Activated naive CD8-positive, alpha-beta T cell treated with anti-CD3 and anti-CD28 coated beads for 36 hours (primary cell): ENCODE measurements at places on chromosomes 12 and 14. TPM values are rescaled to one million over a fixed set of nuclear protein-coding genes. Genes with fewer than 3 reads are reported as not detected.

DNA sequence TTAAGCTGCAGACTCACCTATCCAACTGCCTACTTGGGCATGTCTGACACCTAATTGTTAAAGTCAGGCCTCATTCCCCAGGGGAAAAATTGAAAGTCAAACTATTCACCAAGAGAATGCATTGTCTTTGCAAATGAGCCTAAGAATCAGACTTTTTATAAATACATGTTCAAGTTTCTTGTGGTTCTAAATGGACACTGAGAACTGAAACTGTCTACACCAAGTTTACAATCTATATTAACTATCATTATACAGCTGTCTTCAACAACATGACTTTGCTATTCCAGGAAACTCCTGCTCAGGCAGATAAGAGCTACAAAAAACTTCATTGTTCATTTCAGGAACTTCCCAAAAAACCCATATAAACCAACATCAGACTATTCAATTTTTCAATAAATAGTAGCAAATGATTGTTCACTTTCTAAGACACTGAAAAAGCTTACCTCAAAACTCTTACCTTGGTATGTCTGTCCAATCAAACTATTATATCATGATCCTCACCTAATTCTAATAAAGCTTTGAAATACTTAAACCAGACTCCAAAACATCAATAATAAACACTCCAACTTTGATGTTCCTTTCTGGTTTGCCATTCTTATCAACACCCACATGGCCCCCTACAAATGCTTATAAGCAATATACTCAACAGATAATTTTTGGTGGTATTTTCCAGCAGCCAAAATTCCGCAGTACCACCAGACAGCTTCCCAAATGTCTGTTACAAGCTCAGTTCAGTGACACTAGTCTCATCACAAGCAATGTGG, 24.2 kb downstream of the CDK17 start:
- peaks cover 59% of the 10 kb centered on the region for H3K4me1 ChIP-seq
- peak overlapping the region; percentile 96 for H3K27ac ChIP-seq
- H3K4me3 ChIP-seq, result no peak overlapping the region

- peak; percentile 22 for DNase-seq
- no peak overlapping the region for H3K4me3 ChIP-seq
- H3K36me3 ChIP-seq, result peaks cover 9% of the 10 kb centered on the region
- peaks cover 22% of the 10 kb centered on the region for H3K4me1 ChIP-seq
- no peaks in the 10 kb centered on the region for H3K27me3 ChIP-seq
Measured at GRCh38 chr14:92844204-92844603, 50.1 kb downstream of the GOLGA5 start.

GRCh38 chr14:22079766-22080165, 406.1 kb upstream of the OR4E1 start:
- H3K27ac ChIP-seq, result no peak overlapping the region
- peaks cover 25% of the 10 kb centered on the region for H3K4me1 ChIP-seq
- H3K36me3 ChIP-seq, result no peaks in the 10 kb centered on the region
- no peaks in the 10 kb centered on the region for H3K27me3 ChIP-seq
- no peak overlapping the region for H3K4me3 ChIP-seq

DNA sequence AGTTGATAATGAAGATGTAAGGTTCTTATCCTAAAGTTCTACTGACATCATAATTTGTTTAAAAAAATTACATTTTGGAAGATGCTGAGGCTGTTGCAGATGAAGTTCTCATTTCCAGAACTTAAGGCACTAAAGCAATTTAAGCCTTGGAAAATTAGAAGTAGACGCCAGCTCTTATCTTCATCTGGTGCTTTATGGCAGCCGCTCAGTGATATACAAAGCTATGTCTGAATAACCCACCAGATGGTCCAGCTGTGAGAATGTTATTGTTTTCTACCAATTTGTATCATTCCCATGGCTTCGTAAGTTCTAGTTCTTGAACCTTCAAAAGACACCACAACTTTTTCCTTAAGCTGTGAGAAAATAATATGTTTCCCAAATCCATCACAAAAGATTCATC, 212.1 kb upstream of the ARID2 start:
- H3K36me3 ChIP-seq, result peaks cover 1% of the 10 kb centered on the region
- DNase-seq, result no peak
- no peak overlapping the region for H3K4me3 ChIP-seq
- no peak overlapping the region for H3K27ac ChIP-seq
- no peaks in the 10 kb centered on the region for H3K27me3 ChIP-seq

- peaks cover 21% of the 10 kb centered on the region for H3K27me3 ChIP-seq
- no peaks in the 10 kb centered on the region for H3K4me1 ChIP-seq
- no peak for DNase-seq
- H3K27ac ChIP-seq, result no peak overlapping the region
Measured at GRCh38 chr12:51601241-51601640, 10.2 kb downstream of the SCN8A start.

GRCh38 chr12:103807561-103808238, 33.3 kb downstream of the NT5DC3 start:
- no peaks in the 10 kb centered on the region for H3K27me3 ChIP-seq
- DNase-seq, result no peak
- no peak overlapping the region for H3K4me3 ChIP-seq
- H3K27ac ChIP-seq, result no peak overlapping the region
- no peaks in the 10 kb centered on the region for H3K4me1 ChIP-seq
- H3K36me3 ChIP-seq, result peaks cover 22% of the 10 kb centered on the region

GRCh38 chr12:113826805-113827538, 139.2 kb downstream of the RBM19 start:
- no peak overlapping the region for H3K27ac ChIP-seq
- peaks cover 4% of the 10 kb centered on the region for H3K36me3 ChIP-seq
- peaks cover 2% of the 10 kb centered on the region for H3K4me1 ChIP-seq
- no peak overlapping the region for H3K4me3 ChIP-seq

DNA sequence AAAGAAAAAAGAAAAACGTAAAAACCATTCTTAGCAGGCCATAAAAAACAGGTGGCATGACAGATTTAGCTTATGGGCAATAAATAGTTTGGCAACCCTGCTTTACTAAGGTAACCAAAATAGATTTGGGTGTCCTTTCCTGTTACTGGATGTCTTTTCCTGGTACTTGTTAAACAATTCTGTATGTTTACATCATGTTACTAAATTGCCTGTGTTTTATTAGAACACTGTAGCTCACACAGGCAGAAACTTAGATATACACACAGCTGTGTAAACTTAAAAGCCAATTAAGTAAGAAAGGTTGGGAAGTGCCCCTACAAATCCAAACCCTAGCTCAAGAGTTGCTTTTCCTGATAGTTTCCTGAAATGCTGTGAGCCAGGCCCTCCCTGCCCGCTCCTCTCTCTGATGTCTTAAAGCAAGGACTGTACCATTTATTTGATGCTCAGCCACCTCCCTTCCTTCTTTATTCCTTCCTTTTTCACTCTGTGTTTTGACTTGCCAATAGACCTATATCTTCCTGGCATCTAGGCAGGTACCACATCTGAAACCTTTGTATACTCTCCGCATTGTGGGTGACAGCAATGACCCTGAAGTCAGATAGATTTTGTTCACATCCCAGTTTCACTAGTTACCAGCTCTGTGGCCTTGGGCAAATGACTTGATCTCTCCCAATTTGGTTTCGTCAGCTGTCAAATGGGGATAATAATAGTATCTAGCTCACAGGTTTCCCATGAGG, 3.7 kb upstream of the CAMKK2 start:
- H3K4me1 ChIP-seq, result peaks cover 4% of the 10 kb centered on the region
- H3K27ac ChIP-seq, result no peak overlapping the region
- no peaks in the 10 kb centered on the region for H3K36me3 ChIP-seq
- no peak overlapping the region for H3K4me3 ChIP-seq
- H3K27me3 ChIP-seq, result no peaks in the 10 kb centered on the region

GRCh38 chr12:30810918-30811317, 56.2 kb upstream of the CAPRIN2 start:
- peaks cover 21% of the 10 kb centered on the region for H3K27me3 ChIP-seq
- no peaks in the 10 kb centered on the region for H3K36me3 ChIP-seq
- H3K4me3 ChIP-seq, result no peak overlapping the region
- H3K27ac ChIP-seq, result no peak overlapping the region
- no peak for DNase-seq

DNA sequence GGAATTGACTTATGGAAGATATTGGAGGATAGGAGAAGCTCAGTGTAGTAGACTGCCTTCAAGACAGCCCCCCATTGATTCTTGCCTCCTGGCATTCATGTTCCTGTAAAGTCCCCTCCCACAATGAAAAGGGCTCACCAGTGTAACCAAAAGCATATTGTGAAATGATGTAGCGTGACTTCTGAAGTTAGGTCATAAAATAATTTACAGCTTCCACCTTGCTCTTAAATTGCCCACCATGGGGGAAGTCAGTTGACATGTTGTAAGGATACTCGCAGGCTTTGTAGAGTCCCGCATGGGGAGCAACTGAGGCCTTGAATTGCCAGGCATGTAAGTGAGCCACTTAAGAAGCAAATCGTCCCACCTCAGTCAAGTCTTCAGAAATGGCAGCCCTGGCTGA, 25.1 kb downstream of the GTSF1 start:
- no peak for DNase-seq
- H3K27ac ChIP-seq, result no peak overlapping the region
- no peaks in the 10 kb centered on the region for H3K36me3 ChIP-seq
- H3K27me3 ChIP-seq, result no peaks in the 10 kb centered on the region
- no peak overlapping the region for H3K4me3 ChIP-seq

GRCh38 chr14:44898551-44898950, 63.2 kb downstream of the KLHL28 start:
- no peaks in the 10 kb centered on the region for H3K36me3 ChIP-seq
- H3K27ac ChIP-seq, result peak overlapping the region; percentile 63
- no peaks in the 10 kb centered on the region for H3K27me3 ChIP-seq
- peaks cover 9% of the 10 kb centered on the region for H3K4me1 ChIP-seq

- H3K4me1 ChIP-seq, result peaks cover 16% of the 10 kb centered on the region
- H3K27me3 ChIP-seq, result no peaks in the 10 kb centered on the region
- H3K27ac ChIP-seq, result peak within 1 kb of the TSS; percentile 89
- peaks cover 23% of the 10 kb centered on the region for H3K36me3 ChIP-seq
- peak within 1 kb of the TSS; percentile 85 for H3K4me3 ChIP-seq
Measured at GRCh38 chr14:73136387-73137225, at the start of gene PSEN1. PSEN1 (plus strand) TSS chr14:73136507; CDS start chr14:73148020, 11,513 bp downstream.

- peaks cover 1% of the 10 kb centered on the region for H3K4me1 ChIP-seq
- no peak for DNase-seq
- H3K27me3 ChIP-seq, result no peaks in the 10 kb centered on the region
Measured at GRCh38 chr12:111673503-111673902, 12.3 kb downstream of the BRAP start.

GRCh38 chr12:85617307-85618091, 218.7 kb downstream of the RASSF9 start:
- no peak overlapping the region for H3K27ac ChIP-seq
- no peak for DNase-seq
- no peak overlapping the region for H3K4me3 ChIP-seq
- H3K4me1 ChIP-seq, result no peaks in the 10 kb centered on the region
- no peaks in the 10 kb centered on the region for H3K36me3 ChIP-seq

GRCh38 chr12:87866578-87867292, 162.5 kb downstream of the C12orf50 start:
- H3K27ac ChIP-seq, result no peak overlapping the region
- no peaks in the 10 kb centered on the region for H3K4me1 ChIP-seq
- no peak overlapping the region for H3K4me3 ChIP-seq
- no peak for DNase-seq

- H3K4me1 ChIP-seq, result no peaks in the 10 kb centered on the region
- no peaks in the 10 kb centered on the region for H3K27me3 ChIP-seq
- peaks cover 59% of the 10 kb centered on the region for H3K36me3 ChIP-seq
- no peak overlapping the region for H3K4me3 ChIP-seq
Measured at GRCh38 chr14:71645656-71646055, 286.6 kb upstream of the RGS6 start.

DNA sequence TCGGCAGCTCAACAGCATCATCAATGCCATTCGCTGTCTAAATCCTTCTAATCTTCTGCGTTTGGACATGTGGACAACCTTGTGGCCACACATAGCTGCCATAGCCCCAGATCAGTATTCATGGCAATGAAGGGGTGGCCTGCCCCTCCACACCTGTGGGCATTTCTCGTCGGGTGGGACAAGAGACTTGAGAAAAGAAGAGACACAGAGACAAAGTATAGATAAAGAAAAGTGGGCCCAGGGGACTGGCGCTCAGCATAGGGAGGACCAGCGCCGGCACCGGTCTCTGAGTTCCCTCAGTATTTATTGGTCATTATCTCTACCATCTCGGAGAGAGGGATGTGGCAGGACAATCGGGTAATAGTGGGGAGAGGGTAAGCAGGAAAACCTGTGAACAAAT, 42.3 kb downstream of the MAGOHB start:
- no peak overlapping the region for H3K4me3 ChIP-seq
- DNase-seq, result no peak
- no peaks in the 10 kb centered on the region for H3K27me3 ChIP-seq
- H3K36me3 ChIP-seq, result peaks cover 31% of the 10 kb centered on the region

The SLC16A7 gene
- 27.6 TPM for total RNA-seq

The FSCB gene
- not detected for total RNA-seq

The NOVA1 gene
- 0.10 TPM for total RNA-seq

The RPAP3 gene
- total RNA-seq, result 58.7 TPM

The OR9K2 gene
- total RNA-seq, result not detected

The RILPL1 gene
- 1.4 TPM for total RNA-seq

The KMT2D gene
- 47.5 TPM for total RNA-seq

The ALDH2 gene
- total RNA-seq, result 1.4 TPM

The C12orf54 gene
- not detected for total RNA-seq

The VCPKMT gene
- 14.3 TPM for total RNA-seq

The MIPOL1 gene
- total RNA-seq, result not detected

The KRT80 gene
- not detected for total RNA-seq

The CCND2 gene
- 749 TPM for total RNA-seq
